ENCODE measurements at places on chromosomes 11 and 22.
A peak's percentile ranks its signal among the peaks of the same experiment; 100 is the strongest.

DNA sequence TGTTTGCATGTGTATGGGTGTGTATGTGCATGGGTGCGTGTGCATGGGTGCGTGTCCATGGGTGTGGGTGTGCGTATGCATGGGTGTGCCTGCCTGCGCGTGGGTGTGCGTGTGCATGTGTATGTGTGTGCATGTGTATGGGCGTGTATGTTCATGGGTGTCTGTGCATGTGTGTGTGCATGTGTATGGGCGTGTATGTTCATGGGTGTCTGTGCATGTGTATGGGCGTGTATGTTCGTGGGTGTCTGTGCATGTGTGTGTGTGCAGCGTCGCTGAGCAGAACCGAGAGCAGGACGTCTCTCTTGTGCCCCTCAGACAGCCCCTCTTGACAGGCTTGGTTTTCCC is 13.9 kb downstream of the IL17REL start:
- DNase-seq, result no peak

- no peak for DNase-seq
These were observed 42.6 kb upstream of the SMCO4 start for GRCh38 chr11:93585758-93586157.

GRCh38 chr11:125939081-125939521 is 6.7 kb upstream of the VSIG10L2 start:
- no peak for DNase-seq

- DNase-seq, result no peak
These were observed 59.4 kb upstream of the CHRM4 start for GRCh38 chr11:46450846-46451477.

GRCh38 chr11:119406005-119406404 is 17.0 kb downstream of the THY1 start:
- no peak for DNase-seq

GRCh38 chr11:15367695-15368094 is 253.0 kb downstream of the INSC start:
- DNase-seq, result no peak

GRCh38 chr22:20604776-20605221 is 97.4 kb downstream of the MED15 start:
- DNase-seq, result no peak

DNA sequence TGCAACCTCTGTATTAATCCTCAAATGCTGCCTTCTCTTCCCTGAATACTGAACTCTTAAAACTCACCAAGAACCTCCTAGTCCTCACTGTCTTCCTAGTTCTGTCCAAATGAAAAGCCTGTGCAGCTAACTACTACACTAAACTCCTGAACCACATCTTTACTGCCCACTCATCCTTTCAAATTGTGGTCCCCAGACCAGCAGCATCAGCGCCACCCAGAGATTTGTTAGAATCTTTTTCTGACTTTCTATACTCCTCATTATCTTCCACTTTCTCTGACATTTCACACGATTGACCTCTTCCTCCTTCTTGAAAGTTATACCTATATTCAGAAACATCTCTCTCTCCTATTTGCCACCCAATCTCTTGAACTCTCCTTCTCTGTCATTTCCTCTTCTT is 461.3 kb downstream of the DLG2 start:
- DNase-seq, result no peak

DNA sequence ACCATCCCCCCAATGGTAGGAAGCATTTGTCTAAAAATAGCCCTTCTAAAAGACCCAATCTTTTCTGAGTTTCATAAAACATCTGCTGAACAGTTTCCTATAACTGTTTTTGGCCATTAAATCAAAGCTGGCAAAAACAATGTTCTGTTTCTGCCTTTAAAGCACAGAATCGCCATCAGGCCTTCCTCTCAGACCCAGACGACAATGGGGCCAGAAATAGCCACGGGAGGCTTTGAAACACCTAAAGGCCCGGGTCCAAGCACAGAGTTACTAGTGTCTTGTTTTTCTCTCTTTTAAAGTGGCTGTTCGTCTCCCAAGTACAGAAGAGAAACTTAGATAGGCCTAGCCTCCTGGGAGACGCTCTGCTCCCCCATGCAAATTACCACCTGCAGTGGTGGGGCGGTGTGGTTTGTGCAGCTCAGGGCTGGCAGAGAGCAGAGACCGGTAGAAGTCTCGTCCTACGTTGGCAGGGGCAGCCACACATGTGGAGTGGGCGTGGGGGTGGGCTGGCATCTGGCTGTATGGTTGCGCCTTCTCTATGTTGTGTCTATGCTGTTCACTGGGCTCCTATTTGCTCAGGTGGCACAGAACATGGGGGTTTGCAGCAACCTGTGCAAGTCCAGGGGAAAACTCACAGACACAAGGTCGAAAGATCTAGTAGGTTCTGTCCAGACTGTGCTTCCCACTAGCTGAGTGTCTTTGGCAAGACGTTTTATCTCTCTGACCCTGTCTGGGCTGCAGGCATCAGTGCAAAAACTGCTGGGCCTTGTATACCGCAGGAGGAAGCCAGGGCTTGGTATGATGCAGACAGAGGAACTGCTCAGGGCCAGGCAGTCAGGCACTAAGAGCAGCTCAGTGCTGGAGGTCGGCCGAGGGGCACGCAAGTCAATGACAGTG is 23.6 kb upstream of the ETS1 start:
- DNase-seq, result no peak

- no peak for DNase-seq
These were observed 10.4 kb downstream of the PISD start for GRCh38 chr22:31651664-31652063.

GRCh38 chr11:120471131-120471530 is 40.4 kb upstream of the GRIK4 start:
- DNase-seq, result no peak

GRCh38 chr11:76802151-76802550 is 19.0 kb downstream of the TSKU start:
- DNase-seq, result no peak

DNA sequence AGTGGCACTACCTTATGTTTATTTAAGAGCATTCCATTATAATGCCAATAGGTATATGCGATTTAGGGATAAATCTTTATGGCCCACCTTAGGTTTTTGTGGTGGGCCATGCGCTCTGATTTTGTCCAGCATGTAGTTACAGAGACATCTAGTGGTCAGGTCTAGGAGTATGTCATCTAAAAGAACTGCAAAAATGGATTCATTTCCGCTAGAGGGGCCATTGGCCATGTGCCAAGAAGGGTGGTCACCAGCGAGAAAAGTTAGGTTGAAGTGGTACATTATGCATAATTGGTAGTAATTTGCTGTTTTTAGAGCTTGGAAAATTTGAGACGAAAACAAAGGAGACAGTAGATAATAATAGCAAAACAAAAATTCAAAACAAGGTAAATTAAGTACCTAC is 27.7 kb downstream of the LRRC4C start:
- no peak for DNase-seq

GRCh38 chr11:68987211-68987610 is 6.4 kb upstream of the MRGPRD start:
- no peak for DNase-seq

DNA sequence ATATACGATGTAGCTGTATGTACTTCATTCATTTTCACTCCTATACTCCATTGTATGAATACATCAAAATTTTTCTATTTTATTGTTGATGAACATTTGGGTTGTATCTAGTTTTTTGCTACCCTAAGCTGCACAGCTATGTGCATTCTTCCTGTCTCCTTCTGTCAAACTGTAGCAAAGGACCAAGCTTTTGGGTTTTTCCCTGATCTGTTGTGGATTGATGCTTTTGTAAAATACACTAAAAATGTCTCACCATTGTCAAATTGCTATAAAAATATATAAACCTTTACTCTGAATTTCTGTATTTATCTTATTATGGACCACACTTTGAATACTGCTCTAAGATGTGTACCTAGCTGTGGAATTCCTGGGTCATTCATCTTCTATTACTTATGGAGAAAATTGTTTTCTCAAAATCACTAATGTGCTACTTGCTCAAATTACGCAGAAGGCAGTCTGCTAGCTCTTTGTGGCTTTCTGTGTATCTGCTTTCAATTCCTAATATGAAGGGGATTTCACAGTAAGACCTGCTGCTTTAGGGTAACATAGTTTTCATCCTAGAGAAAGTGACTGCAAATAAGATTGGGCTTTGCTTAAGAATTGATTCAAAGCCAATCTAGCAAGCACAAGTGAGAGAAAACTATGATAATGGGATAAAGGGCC is 123.4 kb downstream of the CYP2R1 start:
- no peak for DNase-seq

GRCh38 chr22:50522806-50523438 is 2.5 kb downstream of the SCO2 start:
- no peak for DNase-seq

GRCh38 chr11:14413307-14414069 is 54.5 kb upstream of the RRAS2 start:
- DNase-seq, result no peak

GRCh38 chr11:66696146-66696545 is 18.5 kb upstream of the RBM4B start:
- DNase-seq, result no peak

- DNase-seq, result no peak
These were observed 7.5 kb upstream of the NLRP6 start for GRCh38 chr11:270451-271318.

GRCh38 chr22:24121938-24122337 is 59.3 kb upstream of the SUSD2 start:
- no peak for DNase-seq

GRCh38 chr11:62324731-62325556 is 12.3 kb upstream of the ASRGL1 start:
- DNase-seq, result no peak

DNA sequence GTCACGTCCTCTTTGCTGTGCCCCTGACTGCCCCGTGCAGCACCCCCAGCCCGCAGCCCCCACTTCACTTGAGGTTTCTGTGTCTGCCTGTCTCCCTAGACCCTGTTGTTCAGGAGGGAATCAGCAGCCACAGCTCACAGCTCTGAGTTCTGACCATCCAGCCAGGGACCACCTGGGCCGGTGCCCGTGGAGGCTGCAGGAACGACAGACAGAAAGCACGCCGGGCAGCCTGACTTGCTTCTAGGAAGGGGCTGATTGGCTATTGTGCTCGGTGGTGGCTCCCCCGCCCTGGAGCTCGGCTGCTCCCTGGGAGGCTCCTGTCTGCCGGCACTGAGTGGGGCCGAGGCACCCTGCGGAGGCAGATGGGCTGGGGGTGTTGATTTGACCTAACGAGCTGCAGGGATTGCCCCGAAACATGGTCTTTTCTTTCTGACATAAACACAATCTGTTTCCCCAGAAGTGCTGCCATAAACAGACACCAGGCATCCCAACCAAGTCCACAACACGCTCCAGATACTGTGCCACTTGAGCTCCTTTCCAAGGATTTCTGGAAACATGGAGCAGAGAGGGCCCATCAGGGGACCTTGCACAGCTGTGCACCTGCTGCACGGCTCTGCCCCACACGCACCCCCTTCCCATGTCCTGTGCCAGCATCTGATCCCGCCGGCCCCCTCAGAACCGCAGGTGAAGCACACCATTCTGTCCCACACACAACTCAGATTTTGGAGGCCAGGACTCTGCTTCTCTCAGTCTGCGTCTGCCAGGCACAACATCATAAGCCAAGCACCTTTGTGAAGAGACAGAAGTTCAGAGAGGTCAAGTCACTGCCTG is 855.9 kb downstream of the TBC1D22A start:
- DNase-seq, result no peak

GRCh38 chr11:120893440-120894201 is 130.3 kb upstream of the TBCEL start:
- DNase-seq, result peak; percentile 21

GRCh38 chr11:70519117-70519516 is 120.8 kb downstream of the CTTN start:
- no peak for DNase-seq

Measured in spinal cord (tissue), 10 donors.